Stimulated activated CD4-positive, alpha-beta T cell treated with anti-CD3 and anti-CD28 coated beads, Interleukin-1b, Interleukin-23, amount 100 ng/mL, for 1 hour (primary cell): ENCODE measurements at places on chromosomes 16 and 17.

DNA sequence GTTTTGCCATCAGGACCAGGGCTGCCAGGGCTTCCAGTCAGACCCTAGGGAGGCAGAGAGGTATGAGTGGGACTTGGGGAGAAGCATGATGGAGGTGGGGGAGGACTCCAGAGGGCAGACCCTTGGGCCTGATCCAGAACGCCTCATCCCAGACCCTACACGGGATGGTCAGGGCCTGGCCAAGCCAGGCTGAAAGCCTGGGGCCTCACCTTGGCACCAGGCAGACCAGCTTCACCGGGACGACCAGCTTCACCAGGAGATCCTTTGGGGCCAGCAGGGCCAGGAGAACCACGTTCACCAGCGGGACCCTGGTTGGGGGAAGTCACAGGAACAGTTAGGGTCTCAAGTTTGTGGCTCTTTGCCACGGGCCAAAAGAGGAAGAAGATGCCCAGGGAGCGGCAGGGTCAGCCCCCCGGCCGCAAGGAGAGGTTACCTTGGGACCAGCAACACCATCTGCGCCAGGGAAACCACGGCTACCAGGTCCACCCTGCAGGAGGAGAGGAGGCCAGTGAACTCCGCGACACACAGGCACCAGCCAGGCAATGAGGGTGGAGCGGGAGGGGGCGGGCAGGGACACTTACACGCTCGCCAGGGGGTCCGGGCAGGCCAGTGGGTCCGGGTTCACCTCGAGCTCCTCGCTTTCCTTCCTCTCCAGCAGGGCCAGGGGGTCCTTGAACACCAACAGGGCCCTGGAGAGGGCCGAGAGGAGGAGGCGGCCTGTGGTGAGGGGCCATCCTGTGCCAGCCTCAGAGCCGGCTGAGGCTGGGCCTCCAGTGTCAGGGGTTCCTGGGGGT lies 7.1 kb downstream of the COL1A1 start:
- no peak for DNase-seq

DNA sequence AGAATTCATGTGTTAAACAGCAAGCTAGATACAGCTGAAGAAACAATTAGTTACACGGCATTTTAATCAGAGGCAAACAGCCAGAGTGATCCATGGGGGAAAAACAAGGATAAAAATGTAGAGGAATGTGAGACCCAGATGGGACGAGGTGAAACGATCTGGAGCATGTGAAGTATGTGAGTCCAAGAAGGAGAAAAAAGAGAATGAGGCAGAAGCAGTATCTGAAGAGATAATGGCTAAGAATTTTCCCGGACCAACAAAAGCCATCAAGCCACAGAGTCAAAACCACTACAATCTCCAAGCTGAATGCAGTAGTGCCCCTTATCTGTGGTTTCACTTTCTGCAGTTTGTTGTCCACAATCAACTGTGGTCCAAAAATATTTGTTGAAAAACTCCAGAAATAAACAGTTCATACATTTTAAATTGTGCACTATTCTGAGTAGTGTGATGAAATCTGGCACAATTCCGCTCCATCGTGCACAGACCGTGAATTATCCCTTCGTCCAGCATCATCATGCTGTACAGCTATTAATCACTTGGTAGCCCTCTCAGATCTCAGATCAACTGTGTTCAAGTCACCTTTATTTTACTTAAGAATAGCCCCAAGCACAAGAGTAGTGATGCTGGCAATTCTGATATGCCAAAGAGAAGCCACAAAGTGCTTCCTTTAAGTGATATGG lies 18.8 kb downstream of the MYH10 start:
- DNase-seq: no peak

DNA sequence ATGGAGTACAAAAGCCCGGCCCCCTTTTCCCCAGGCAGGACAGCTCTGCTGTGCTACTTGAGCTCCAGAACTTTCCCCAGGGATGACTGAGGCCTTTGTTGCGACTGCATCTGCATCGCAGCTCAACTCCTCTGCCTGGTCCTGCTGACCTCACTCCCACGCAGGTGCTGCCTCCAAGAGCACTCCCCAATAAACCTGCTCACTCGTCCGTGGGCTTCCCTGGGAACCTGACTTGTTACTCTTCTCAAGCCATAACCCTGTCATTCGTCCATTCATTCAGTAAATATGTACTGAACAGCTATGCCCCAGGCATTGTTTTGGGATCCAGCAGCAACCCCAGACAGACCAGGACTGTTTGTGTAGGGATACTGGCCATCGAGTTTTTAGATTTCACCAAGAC lies 11.6 kb upstream of the RMI2 start:
- DNase-seq: no peak

DNA sequence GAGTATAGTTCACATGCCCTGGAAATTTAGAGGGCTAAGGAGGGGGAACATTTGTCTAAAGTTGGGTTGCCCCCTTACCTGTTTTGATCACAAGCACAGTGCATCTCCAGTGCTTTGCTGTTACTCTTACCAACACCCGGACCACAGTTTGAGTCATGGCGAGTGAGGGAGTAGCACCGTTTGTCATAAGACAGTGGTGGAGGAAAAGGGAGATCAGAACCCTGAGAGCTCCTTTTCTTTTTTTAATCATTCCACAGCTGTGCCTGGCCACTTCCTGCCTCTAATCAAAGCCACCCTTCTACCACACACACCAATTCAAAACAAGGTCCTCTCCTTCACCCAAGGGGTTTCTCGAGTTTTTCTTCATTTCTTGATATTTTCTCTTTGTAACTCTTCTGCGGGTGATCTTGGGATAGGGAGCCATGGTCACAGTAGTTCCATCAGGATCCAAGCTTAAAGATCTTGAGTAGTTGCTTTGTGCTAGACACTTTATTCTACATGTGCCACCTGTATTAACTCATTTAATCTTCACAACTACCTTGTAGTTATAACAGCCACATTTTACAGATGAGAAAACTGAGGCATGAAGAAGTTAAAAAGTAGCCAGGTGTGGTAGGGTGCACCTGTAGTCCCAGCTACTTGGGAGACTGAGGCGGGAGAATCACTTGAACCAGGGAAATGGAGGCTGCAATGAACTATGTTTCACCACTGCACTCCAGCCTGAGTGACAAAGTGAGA lies 5.0 kb upstream of the MYL4 start:
- no peak for DNase-seq

- no peak for DNase-seq
These were observed 79.3 kb downstream of the PRKCB start for GRCh38 chr16:23914946-23915530.

DNA sequence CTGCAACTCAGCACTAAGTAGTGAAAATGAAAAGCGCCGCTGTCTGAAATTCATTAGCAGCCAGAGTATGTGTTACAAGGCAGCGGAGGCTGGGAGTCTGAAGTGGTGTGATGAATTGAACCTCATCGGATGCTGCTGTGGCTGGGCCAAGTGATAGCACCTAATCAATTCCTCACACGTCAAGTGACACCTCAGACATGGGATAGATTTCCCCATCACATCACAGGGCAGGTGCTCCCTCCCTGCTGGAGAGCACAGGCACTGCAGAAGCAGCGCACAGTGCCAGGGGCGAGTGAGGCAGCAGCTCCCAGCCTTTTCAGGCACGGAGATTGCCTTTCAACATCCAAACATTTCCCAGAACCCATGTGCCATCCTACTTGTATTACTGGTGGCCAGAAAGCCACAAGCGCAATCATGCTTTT lies 32.2 kb downstream of the DRC3 start:
- DNase-seq: no peak

DNA sequence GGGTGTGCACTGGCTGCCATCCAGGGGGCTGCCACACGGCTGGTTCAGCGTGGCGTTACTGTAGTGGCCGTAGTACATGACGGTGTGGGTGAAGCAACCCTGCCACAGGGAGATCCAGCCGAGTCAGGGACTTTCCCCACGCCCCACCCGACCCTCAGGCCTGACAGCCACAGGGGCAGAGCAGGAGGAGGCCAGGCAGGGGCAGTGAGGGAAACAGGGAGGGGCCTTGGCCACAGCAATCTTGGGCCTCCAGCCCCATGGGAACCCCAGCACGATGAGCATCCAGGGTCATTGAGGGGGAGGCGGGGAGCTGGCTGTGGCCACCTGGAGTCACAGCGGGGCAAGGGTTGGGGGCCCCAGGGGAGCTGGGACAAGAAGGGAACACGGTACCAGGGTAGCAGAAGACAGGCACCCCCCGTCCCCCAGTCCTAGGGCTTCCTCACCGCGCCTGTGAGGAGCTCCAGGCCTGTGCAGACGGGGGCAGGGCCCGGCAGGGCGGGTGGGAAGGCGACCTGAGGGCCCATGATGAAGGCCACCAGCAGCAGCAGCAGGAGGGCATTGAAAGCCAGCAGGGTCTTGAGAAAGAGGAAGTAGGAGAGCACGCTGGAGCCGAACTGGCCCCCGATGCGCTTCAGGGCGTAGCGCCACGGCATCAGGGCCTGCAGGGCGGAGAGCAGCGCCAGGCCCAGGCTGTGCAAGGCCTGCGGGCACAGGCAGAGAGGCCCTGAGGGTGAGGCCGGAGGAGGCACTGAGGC lies 4.3 kb downstream of the TMC6 start:
- DNase-seq: no peak

- DNase-seq: no peak
These were observed 11.0 kb downstream of the C17orf67 start for GRCh38 chr17:56822725-56823124.
